ENCODE measurements at places on chromosomes 16 and 17.

GRCh38 chr16:49857423-49858181 lies 1.7 kb upstream of the ZNF423 start:
- DNase-seq: no peak

- peak; percentile 86 for DNase-seq
Measured at GRCh38 chr16:69424053-69424934, at the start of gene CYB5B. Gene CYB5B, plus strand, starts transcription at chr16:69424619. Its CDS starts 65 bp downstream, at chr16:69424684.

DNA sequence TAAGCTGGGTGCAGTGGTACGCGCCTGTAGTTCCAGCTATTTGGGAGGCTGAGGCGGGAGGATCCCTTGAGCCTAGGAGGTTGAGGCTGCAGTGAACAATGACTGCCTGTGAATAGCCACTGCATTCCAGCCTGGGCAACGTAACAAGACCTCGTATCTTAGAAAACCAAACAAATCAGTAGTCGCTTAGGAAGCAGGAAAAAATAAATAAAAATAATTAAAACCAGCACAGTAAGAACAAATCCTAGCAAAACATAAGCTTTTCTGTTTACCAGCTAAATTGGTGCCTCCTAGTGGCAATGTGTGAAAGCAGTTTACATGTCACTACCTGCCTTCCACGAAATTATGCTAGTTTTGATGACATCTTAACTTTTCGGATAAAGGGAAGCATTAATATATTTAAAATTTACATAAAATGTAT lies 1.3 kb downstream of the ARMC5 start:
- DNase-seq: no peak

DNA sequence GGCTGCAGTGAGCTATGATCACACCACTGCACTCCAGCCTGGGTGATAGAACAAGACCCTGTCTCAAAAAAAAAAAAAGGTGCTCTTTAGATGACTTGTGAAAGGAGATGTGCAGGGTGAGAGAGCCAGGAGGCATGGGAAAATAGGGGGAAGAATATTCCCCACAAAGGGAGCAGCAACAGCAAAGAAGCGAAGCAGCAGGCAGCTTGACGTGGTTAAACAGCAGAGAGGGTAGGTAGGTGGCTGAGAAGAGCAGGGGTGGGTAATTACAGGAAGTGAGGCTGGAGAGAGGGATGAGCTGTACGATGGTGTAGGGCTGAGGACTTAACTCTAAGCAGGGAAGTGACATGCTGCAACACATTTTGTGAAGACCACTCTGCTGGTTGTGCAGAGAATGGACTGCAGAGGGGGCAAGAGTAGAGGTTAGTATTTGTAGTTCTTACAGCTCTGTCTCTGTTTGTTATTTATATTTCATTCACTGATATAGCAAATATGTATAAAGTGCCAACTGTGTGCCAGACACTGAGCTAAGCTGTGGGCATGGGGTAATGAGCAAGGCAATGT lies 1.6 kb downstream of the HEATR3 start:
- no peak for DNase-seq

GRCh38 chr16:46632778-46633733 lies 11.9 kb upstream of the SHCBP1 start:
- no peak for DNase-seq

GRCh38 chr17:917941-918740 lies 61.4 kb downstream of the NXN start:
- no peak for DNase-seq

DNA sequence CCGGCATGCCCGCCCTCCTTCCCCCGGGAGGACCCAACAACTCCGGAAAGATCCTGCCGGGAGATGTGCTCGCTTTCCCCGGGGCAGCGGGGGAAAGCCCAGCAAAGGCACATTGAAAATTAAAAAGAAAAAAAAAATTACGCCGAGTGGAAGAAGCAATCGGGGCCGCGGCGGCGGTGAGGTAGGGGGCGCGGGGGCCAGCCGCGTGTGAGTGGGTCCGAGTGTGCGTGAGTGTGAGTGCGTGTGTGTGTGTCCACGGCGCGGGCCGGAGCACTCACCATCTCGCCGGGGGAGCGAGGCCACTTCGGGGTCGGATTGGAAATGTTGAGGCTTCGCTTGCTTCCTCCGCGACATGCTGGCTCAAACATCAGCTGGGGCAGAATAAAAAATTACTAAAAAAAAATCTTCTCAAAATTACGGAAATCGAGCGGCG lies at the start of gene SALL1:
Gene SALL1, minus strand, starts transcription at position 383 of the 433 bp plus-strand sequence. Its CDS starts 29 bp downstream, at position 354.
- no peak for DNase-seq

- DNase-seq: no peak
Measured at GRCh38 chr17:72350073-72350472, 229.3 kb downstream of the SOX9 start.

GRCh38 chr16:89093602-89094251 lies at the start of gene ACSF3:
Gene ACSF3, plus strand, starts transcription at chr16:89093852. Its CDS starts 6,830 bp downstream, at chr16:89100682.
- DNase-seq: no peak

All from NCI-H1417 treated with DMSO at 0.1 percent for 48 hours (cell line).